Thymus (tissue), 14 donors: ENCODE measurements at places on chromosomes 16 and 17. TPM values are rescaled to one million over a fixed set of nuclear protein-coding genes. Genes with fewer than 3 reads are reported as not detected.

GRCh38 chr17:40145476-40145875 lies 5.1 kb downstream of the CASC3 start:
- DNase-seq, result no peak

- DNase-seq, result no peak
Observed at GRCh38 chr16:73076324-73076810, 28.4 kb upstream of the ZFHX3 start.

DNA sequence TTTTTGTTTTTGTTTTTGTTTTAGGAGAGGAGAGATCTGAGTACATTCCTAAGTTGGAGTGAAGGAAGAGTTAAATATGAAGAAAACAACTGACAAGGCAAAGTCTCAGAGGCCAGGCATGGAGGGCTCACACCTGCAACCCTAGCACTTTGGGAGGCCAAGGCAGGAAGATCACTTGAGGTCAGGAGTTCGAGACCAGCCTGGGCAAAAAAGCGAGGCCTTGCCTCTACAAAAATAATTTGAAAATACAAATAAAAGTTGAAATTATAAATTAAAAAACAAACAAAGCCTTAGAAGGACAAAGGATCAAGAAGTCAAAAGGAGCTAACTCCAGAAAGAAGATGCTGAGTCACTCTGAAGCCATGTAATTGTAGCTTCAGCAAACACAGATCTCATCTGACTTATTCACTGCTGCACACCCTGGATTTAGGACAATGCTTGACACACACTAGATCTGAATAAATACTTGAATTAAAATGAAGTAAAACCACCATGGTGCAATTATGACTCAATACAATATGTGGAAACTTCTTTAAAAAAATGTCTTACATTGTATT lies 9.1 kb downstream of the CEP20 start:
- no peak for DNase-seq

DNA sequence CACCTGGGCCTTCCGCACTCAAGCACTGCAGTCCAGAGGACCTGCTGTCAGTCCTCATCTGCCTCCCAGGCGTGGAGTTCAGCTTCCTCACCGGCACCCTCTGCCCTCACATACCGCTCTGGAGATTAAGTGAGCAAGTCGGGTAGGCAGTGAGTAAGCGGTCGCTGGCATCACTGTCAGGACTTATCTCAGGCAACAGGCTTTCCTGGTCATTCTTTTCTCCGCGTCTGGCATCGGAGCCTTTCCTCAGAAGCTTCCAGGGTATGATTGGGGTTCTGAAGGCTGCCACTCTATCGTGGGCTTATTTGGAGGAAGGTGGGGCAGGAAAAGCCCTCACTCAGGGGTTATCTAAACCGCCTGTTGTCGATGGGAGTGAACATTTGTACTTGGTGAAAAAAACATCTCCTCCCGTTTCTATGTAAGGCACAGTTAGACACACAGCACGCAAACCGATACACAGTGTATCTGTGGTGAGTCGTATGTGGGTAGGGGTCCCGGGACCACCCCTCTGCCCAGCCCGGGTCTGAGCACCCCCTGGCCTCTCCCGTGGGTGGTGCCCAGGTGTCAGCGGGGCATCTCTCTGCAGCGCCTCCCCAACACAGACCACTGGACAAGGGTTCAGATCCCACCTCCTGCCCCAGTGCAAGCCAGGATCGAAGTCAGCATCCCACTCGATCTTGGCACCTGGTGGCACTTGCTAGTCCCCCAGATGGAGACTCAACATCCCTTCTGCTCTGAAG lies 92.5 kb upstream of the PLCG2 start:
- DNase-seq, result no peak

Gene DNASE1
- 18.8 TPM for polyA plus RNA-seq

Gene CCL17
- polyA plus RNA-seq, result 38.6 TPM

- no peak for DNase-seq
Observed at GRCh38 chr17:419073-419735, 66.6 kb upstream of the RPH3AL start.

DNA sequence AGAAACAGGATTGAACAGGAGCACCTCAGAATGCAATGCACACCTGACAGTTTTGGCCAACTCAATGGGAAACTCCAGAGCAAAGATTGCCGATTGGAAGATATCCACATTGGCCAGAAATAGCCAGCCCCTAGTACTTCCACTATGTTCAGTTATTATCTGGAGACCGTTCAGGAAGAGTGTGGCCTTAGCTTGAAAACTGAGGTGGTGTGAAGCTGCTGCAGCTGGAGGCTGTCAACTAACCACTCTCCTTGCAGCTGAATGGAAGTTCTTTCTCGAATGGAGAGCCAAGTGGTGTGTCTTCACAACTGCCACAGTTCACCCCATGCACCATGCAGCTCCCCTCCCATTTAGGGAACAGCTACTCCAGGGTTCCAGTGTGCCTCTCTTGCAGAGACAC lies 61.9 kb upstream of the DHX40 start:
- DNase-seq, result no peak

DNA sequence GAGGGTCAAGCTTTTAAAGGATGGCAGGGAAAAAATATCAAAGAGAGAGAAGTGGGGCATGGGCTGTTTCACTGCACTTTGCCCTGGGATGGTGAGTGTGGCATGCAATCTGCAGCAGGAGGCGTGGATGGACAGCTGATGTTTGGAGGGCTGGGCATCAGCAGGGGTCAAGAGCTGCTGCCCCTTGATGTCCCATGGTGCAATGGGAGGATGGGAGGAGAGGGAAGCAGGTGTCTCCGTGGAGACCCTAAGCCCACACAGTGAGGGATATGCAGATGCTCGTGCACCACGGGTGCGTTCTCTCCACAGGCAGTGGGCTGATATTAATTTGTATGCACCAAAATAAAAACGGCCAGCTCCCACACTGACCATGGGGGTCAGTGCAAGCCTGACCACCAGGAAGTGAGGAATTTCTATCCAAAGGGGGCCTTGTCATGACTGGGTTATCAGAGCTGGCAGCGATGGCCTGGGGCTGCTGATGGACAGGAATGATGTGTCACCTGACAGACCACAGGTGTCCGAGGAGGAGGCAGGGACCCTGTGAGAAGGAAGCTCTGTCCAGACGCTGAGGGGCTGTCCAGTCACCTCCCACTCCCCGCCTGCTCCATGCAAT lies 183.6 kb downstream of the IRF8 start:
- DNase-seq, result no peak

Gene CRYBA1
- 0.34 TPM for polyA plus RNA-seq

DNA sequence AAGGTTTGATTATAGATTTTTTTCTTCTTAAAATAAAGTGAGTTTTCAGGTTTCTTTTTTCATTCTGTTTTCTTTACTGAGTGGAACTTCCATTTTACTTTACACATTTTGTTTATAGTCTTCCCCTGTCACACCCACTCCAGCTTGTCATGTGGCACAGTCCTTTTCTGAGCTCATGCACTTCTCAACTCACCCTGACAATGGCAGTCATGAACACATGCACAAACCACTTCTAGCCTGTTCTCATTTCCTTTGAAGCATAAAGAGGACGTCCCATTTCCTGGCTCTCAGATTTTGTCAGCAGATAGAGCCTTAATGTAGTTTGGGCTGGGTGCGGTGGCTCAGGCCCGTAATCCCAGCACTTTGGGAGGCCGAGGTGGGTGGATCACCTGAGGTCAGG lies 168.0 kb downstream of the AHSP start:
- DNase-seq, result peak; percentile 42

Gene SYT17
- 0.52 TPM for polyA plus RNA-seq

- DNase-seq, result no peak
Observed at GRCh38 chr17:79080349-79080748, 5.7 kb downstream of the ENGASE start.

Gene KRT17
- polyA plus RNA-seq, result 2,044 TPM

GRCh38 chr17:37820313-37820994 lies 75.6 kb upstream of the HNF1B start:
- DNase-seq, result no peak

- no peak for DNase-seq
Observed at GRCh38 chr17:72838068-72838467, 254.4 kb downstream of the SLC39A11 start.

Gene RAB26
- 2.6 TPM for polyA plus RNA-seq
